Right renal pelvis (tissue), 4 donors: ENCODE measurements at places on chromosomes 3 and 15. TPM values are rescaled to one million over a fixed set of nuclear protein-coding genes. Genes with fewer than 3 reads are reported as not detected.

The SLC15A2 gene
- 14.0 TPM for polyA plus RNA-seq

The CD96 gene
- 2.7 TPM for polyA plus RNA-seq

DNA sequence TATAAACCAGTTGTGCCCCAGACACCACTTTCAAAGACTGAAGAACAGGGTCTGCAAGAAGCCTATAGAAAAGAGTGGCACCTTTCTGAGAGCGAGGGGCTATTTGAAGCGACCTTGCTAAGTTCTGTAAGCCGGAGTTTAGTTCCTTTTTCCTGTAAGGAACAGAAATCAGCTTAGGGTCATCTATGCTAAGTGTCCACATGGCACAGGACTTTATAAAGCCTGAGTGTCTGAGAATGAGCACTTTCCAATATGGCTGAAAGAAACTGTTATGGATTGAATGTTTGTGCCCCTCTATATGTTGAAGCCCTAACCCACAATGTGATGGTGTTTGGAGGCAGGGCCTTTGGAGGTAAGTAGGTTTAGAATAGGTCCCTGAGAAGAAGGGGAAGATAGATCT, 4.0 kb upstream of the A4GNT start:
- no peak for DNase-seq

The CA12 gene
- 125 TPM for polyA plus RNA-seq

GRCh38 chr15:69434238-69434637, 18.4 kb upstream of the RPLP1 start:
- no peak for DNase-seq

GRCh38 chr3:25056036-25056755, 371.9 kb upstream of the RARB start:
- DNase-seq, result no peak
